ENCODE measurements at places on chromosomes 6 and 20.

GRCh38 chr20:50885781-50886180 is 45.5 kb downstream of the ADNP start:
- no peak for DNase-seq

DNA sequence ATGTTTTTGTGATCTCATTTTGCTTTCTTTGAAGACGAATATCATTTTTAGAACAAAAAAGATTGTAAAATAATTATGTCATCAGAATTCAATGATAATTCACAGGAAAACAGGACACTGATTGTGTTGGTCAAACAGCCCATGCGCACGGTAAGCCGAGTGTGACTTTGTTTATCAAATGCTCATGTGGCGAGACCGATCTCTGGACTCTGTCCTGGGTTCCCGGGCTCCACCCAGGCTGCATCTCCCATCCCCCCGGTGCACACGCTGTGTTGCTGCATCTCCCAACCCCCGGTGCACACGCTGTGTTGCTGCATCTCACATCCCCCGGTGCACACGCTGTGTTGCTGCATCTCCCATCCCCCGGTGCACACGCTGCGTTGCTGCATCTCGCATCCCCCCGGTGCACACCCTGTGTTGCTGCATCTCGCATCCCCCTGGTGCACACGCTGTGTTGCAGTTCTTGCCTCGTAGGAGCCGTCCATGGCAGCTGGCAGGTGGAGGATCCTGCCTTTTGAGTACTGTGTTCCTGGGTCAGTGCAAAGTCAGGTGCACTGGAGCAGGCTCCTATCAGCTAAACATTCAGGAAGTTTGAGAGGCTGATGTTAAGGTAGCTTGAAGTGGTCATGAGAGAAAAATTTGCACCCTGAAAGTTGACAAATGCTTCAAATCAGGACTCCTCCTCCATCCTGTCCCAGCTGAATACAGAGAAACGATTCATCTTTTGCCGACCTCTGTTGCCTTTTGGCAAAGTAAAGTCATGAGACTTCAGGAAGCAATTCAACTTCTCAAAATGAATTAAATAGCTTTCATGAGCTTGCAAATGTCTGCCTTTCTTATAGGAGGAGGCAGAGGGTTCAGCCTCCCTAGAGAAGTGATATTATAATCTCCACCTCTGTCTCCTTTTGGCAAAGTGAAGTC is 77.1 kb upstream of the FRMD1 start:
- DNase-seq = no peak

GRCh38 chr20:58554541-58554940 is 39.3 kb upstream of the APCDD1L start:
- DNase-seq = no peak

DNA sequence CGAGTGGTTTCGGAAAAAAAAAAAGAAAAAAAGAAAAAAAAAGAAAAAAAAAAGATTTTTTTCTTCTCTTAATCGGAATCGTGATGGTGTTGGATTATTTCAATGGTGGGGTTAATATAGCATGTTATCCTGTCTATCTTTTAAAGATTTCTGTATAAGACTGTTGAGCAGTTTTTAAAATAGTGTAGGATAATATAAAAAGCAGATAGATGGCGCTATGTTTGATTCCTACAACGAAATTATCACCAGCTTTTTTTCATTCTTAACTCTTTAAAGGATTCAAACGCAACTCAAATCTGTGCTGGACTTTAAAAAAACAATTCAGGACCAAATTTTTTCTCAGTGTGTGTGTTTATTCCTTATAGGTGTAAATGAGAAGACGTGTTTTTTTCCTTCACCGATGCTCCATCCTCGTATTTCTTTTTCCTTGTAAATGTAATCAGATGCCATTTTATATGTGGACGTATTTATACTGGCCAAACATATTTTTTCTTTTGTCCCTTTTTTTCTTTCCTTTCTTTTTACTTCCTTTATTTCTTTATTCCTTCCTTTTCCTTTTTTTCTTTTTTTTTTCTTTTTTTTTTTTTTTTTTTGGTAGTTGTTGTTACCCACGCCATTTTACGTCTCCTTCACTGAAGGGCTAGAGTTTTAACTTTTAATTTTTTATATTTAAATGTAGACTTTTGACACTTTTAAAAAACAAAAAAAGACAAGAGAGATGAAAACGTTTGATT is 3.6 kb downstream of the SOX4 start:
- DNase-seq = peak; percentile 77

DNA sequence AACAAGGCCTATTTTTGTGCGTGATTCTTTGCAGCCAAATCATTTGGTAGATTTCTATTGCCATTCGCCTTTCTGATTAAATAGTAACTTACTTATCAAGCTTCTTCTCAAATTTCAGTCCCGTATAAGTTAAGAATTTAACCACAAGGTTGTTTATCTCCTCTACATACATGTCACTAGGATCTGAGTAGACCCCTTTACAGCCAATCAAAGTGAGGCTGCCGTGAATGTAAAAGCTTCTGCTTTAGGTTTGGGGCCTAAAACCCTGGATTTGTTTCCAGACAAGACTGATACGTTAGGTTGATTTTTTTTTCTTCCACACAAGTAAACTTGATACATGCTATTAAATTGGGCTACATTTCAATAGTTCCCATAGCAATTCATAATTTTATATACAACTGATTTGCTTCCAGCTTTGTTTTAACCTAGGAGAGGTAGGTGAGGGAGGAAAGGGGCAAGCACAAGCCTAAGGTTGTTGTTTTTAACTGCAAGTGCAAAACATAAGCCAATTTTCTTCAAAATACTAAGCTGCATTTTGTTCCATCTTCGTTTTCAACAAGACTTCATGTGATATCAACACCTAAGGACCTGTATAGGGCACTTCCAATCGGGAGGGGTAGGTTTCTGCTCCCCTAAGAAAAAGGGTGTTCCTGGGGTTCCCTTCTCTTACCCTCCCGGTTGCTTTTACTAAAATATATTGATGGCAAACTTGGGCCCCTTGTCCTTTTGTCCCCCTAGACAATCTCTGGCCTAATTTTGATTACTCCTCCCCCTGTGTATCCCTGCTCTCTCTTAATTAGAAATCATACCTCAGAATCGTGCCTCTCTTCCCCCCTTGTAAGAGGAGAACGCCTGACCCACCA is 1.7 kb downstream of the RANBP9 start:
- DNase-seq = no peak

DNA sequence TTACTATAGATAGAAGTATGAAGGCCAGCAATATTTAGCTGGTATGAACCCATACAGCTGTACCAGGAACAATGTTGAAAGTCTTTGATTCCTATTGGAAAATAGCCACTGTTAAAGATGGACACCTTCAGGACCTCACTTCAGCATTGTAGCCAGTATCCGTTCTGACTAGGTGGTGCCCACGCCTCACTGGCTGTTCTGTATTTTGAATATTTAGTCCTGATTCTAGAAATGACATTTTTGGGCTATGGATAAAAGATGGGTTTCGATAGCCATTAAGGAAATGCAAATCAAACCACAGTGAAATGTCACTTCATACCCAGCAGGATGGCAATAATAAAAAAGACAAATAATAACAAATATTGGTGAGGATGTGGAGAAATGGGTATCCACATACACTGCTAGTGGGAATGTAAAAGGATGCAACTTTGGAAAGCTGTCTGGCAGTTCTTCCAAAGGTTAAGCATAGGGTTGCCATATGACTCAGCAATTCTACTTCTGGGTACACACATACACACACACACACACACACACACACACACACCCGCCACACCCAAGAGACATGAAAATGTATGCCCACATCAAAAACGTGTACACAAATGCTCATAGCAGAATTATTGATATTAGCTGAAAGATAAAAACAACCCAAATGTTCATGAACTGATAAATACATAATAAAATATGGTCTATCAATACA is 56.8 kb downstream of the UTRN start:
- DNase-seq = no peak

- no peak for DNase-seq
Measured at GRCh38 chr6:6841571-6841970, 253.1 kb downstream of the LY86 start.

DNA sequence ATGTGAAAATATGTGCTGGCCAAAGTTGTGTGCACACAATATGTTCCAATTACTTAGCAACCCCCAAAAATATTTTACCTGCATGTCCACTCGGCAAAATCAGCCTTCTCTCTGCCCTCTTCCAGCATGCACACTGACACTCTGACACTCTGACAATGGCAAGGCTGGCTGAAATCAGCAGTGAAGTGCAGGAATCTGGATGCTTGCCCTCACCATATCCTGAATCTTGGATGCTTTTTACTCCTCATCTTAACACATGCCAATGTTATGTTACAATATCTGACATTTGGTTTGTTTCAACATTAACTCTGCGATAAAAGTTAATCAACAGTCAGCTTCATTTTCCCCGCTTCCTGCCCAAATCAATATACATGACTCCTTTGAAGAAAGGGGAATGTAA is 203.2 kb downstream of the COL9A1 start:
- DNase-seq = peak; percentile 31

- DNase-seq = no peak
Measured at GRCh38 chr6:149933461-149933860, 8.4 kb upstream of the ULBP2 start.
